ENCODE measurements at places on chromosomes 1 and 21.

GRCh38 chr1:215669806-215670491 lies 102.8 kb downstream of the KCTD3 start:
- DNase-seq: no peak

- DNase-seq: no peak
Measured at GRCh38 chr1:166283600-166283999, 116.8 kb upstream of the FAM78B start.

- DNase-seq: no peak
Measured at GRCh38 chr1:30242168-30242567, 481.2 kb downstream of the MATN1 start.

GRCh38 chr21:40386294-40386911 lies 460.6 kb downstream of the DSCAM start:
- peak; percentile 40 for DNase-seq

- no peak for DNase-seq
Measured at GRCh38 chr1:179164494-179164893, 65.0 kb downstream of the ABL2 start.
